ENCODE measurements at places on chromosomes 4 and X. TPM values are rescaled to one million over a fixed set of nuclear protein-coding genes. Genes with fewer than 3 reads are reported as not detected.

The NKAP gene
- total RNA-seq, result 4.0 TPM

The WNK3 gene
- 0.14 TPM for total RNA-seq

The ATP10D gene
- 21.3 TPM for total RNA-seq

The JCHAIN gene
- 6.7 TPM for total RNA-seq

The PASD1 gene
- not detected for total RNA-seq

The RAB41 gene
- total RNA-seq, result not detected

The CT83 gene
- total RNA-seq, result not detected

The OSTC gene
- total RNA-seq, result 257 TPM

The CFAP99 gene
- total RNA-seq, result 0.18 TPM

The UGT8 gene
- not detected for total RNA-seq

The TMSB15B gene
- total RNA-seq, result 2.7 TPM

The NFKB1 gene
- 34.3 TPM for total RNA-seq

The ODAM gene
- not detected for total RNA-seq

The SOD3 gene
- 12.2 TPM for total RNA-seq

The CHST7 gene
- 9.3 TPM for total RNA-seq

The SSX2B gene
- not detected for total RNA-seq

The ZCCHC12 gene
- under 0.01 TPM for total RNA-seq

The SYP gene
- 0.18 TPM for total RNA-seq

The KCND1 gene
- total RNA-seq, result 0.28 TPM

The TMEM129 gene
- 41.1 TPM for total RNA-seq

The PSAPL1 gene
- total RNA-seq, result not detected

The CT45A7 gene
- not detected for total RNA-seq

The HMX1 gene
- not detected for total RNA-seq

The MAGEB17 gene
- total RNA-seq, result not detected

The SAP30 gene
- 30.4 TPM for total RNA-seq

The PLAC1 gene
- total RNA-seq, result 1.7 TPM

Data from smooth muscle cell of bladder (primary cell).